ENCODE measurements at places on chromosomes 7 and 10. TPM values are rescaled to one million over a fixed set of nuclear protein-coding genes. Genes with fewer than 3 reads are reported as not detected.

ANKRD2 gene
- 138 TPM for total RNA-seq

C10orf53 gene
- total RNA-seq: not detected

ZNF518A gene
- 12.7 TPM for total RNA-seq

ABCA13 gene
- 0.19 TPM for total RNA-seq

TMEM236 gene
- 0.54 TPM for total RNA-seq

DNA sequence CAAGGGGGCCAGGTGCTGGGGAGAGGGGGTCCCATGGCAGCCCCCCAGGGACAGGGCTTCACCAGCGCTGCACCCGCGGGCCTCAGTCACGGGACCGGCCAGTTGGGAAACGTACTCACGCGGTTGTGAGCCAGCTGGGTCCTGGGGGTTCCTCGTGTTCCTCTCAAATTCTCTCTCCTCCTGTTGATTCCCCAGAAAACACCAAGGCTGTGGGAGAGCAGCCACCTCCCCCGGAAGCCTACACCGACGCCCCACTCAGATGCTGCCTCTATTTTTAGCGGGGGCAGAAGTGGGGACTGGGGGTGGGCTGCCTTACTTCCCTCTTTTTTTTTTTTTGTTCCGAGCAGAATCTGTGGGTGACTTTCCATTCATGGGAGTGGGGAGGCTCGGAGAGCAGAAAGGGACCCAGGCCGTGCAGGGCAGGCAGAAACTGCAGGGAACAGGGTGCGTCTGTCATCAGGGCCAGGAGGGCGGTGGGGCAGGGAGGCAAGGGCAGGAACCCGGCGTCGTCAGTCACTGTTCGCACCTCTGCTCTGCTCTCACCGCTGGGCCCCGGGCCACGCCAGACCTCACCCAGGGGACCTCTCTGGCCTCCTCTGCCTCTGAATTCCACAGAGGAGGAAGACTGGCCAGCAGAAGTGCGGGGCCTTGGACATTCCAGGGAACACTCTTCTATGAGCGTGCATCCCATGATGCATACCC, 63.1 kb downstream of the CARD11 start:
- DNase-seq: no peak

ECHDC3 gene
- total RNA-seq: 35.1 TPM

CYP2E1 gene
- total RNA-seq: 2.2 TPM

GRCh38 chr10:18875477-18875876, 173.1 kb upstream of the MALRD1 start:
- no peak for DNase-seq

LGI1 gene
- total RNA-seq: not detected

CYP2C18 gene
- total RNA-seq: not detected

DNA sequence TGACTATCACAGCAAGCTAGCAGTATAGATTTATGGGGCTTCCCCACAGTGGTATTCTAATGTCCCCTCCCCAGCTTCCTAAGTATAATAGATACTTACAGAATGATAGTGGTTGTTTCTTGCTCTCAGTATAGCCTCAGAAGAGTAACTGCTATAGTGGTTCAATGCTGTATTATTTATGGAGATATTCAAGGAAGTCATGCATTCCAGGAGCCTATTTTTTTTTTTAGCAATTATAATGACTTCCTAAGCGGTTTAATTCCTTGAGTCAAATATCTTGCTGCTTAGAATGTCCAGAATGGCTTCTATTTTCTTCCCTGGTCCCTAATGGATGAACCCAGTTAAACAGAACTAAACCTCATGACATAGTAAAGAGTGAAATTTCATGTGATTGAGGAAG, 451.5 kb upstream of the SEMA3D start:
- DNase-seq: no peak

DNA sequence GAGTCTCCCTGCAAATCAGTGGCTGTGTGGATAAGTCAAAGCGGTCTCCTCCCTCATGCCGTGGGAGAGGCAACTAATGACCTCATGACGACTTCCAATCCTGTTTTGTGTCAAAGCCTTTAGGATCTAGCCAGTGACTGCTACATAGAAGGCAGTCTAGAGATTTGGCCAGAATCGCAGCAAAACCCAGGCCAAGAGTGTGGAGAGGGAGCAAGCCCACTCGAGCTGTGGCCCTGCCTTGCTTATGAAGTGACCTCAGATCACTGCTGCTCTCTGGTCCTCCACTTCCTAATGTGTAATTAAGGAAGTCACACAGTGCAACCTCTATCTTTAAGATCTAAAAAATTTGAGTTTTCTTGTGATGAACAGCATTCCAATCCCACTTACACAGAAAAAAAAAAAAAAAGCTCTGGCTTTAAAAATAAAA, 296.7 kb upstream of the KLF6 start:
- no peak for DNase-seq

TMEM213 gene
- not detected for total RNA-seq

DNA sequence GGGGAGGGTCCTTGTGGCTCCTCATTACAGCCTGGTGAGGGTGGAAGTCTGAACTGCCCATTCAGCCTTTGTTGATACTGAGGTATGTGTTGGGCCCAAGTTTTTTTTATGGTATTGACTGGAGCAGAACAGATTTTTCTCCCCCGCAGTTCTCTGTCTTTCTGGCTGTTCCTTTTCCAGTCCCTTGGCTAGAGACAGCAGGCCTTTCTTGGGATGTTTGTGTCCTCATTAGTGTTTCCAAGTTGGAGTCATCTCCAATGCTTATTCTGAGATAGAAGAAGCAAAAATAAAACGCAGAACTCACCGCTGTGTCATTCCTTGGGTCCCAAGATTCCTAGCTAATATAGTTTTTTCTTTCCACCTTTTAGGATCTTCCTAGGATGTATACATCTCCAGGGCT, 193.3 kb downstream of the RAMP3 start:
- DNase-seq: no peak

All from cardiac septum (tissue), 1 donor.